ENCODE measurements at places on chromosomes 16 and 17.

- no peak for DNase-seq
Observed at GRCh38 chr16:75750528-75750927, 24.2 kb upstream of the CPHXL start.

- DNase-seq, result no peak
Observed at GRCh38 chr17:73268582-73269328, 7.1 kb upstream of the CPSF4L start.

DNA sequence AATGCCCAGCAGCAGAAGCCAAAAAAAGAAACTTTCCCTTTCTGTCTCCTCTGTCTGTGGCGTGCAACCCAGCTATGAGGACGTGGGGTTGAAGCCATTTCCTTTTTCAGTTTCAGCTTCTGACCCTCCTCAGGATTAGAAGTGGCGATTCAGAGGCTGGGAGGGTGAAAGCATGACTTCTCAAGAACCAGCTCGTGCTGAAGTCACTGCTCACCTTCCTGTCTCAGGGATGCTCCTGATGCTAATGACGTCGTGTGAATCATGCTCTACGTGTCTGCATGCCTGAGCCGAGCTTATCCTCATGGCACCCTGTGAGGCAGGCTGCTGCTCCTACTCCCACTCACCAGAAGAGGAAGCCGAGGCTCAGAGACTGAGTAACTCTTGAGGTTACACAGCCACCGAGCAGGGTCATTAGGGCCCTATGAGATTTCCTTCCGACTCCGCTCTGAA lies 5.7 kb upstream of the LPO start:
- DNase-seq, result no peak

- DNase-seq, result no peak
Observed at GRCh38 chr17:51133365-51133764, 12.7 kb upstream of the SPAG9 start.

DNA sequence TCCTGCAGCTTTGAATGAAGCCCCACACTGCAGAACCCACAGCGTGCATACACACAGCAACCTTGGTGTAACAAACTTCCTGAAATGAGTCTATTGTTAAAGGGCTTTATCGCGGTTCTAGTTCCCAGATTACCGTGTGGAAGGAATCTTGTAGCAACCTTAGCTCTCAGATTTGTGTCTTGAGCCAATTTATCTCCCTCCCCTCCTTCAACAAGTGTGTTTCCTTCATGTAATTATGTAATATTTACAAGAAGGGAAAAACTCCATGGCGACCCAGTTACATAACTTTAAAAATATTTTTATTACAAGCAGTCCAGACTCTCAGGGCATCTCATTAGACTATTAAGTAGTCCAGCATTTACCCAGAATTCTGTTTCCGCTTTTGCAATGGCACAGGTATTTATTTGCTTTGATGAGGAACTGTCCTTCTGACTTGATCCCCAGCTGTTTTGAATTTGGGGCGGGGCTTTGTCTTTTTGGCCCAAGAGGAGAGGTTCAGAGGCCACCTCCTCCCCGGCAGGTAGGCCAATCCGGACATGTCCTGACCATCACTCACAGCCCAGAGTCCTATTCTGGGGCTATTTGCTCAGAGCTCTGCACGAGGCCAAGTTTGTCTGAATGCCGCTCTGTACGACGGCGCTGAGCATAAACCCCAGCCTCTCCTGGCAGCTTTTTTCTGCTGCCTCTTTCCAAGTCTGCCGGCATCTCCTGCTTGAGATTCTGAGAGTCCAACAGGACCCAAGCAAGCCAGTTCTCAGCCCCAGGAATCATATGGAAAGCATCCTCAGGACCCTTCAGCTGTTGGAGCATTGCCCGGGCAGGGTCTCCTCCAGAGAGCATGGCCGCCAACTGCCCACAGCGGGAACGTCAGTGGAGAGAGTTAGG lies 35.6 kb downstream of the CLEC16A start:
- DNase-seq, result no peak

DNA sequence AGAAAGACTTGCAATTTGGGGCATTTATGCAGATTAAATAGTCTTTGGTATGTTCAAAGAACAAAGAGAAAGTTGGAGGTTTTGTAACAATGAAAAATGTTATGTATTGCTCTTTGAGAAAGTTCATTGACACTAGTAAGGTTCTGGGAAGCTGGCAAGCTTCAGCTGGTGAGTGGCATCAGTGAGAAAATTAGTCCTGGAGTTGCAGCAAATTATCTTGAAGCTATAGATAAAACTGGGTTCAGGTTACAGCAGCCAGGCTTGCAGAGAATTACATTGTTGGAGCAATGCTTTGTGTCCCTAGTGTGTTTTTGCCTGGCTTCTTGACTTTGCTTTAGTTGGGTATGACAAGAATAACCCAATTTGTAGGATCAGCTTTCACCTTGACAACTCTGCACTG lies 221.2 kb downstream of the CDH13 start:
- no peak for DNase-seq

- no peak for DNase-seq
Observed at GRCh38 chr17:34371405-34372100, 8.5 kb upstream of the CCL1 start.

DNA sequence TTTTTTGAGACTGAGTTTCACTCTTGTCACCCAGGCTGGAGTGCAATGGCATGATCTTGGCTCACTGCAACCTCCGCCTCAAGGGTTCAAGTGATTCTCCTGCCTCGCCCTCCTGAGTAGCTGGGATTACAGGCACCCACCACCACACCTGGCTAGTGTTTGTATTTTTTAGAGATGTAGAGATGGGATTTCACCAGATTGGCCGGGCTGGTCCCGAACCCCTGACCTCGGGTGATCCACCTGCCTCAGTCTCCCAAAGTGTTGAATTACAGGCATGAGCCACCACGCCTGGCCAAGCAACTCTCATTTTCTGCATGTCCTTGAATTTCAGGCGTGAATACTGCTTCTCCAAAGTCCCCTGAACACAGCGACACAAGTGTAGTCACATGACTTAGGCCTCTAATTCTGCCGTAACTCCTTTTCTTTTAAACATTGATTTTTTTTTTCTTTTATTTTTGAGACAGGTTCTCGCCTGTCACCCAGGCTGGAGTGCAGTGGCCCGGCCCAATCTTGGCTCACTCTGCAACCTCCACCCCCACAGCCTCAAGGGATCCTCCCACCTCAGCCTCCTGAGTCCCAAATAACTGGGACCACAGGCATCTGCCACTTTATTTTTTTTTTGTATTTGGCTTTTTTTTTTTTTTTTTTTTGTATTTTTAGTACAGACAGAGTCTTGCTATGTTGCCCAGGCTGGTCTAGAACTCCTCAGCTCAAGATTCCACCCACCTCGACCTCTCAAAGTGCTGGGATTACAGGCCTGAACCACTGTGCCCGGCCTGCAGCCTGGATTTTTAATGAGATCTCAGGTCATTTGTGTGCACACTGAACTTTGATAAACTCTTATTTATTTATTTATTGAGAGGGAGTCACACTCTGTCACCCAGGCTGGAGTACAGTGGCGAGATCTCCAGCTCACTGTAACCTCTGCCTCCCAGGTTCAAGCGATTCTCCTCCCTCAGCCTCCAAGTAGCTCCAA lies 124.6 kb downstream of the KCNJ18 start:
- DNase-seq, result no peak

- DNase-seq, result no peak
Observed at GRCh38 chr16:1786242-1787055, 3.7 kb downstream of the NUBP2 start.

GRCh38 chr17:77455111-77455890 lies 314.5 kb downstream of the SEC14L1 start:
- no peak for DNase-seq

GRCh38 chr16:49876716-49877129 lies 20.8 kb upstream of the ZNF423 start:
- no peak for DNase-seq

Measured in NT2/D1 (cell line).